ENCODE measurements at places on chromosomes 2 and 18.
A peak's percentile ranks its signal among the peaks of the same experiment; 100 is the strongest.

DNA sequence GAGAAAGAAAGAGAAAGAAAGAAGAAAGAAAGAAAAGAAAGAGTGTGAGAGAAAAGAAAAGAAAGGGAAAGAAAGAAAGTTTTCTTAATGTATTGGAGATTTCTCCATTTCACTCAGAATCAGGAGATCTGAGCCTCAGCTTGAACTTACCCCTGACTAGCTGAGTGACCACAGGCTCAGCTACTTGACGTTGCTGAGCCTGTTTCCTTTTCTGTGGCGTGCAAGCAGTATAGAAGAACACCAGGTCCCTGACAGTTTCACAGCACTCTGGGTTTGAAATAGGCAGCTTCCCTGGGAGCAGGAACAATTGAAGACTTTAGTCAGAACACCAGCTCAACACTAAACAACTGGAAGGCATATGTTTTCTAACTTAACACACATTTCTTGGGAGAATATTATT is 44.7 kb downstream of the MARCO start:
- H3K27me3 ChIP-seq, result peaks cover 4% of the 10 kb centered on the region
- no peak overlapping the region for H3K4me3 ChIP-seq
- no peak overlapping the region for H3K27ac ChIP-seq
- H3K4me1 ChIP-seq, result no peaks in the 10 kb centered on the region
- H3K36me3 ChIP-seq, result no peaks in the 10 kb centered on the region

GRCh38 chr18:3921826-3922225 is 471.9 kb downstream of the TGIF1 start:
- no peak overlapping the region for H3K4me3 ChIP-seq
- H3K4me1 ChIP-seq, result no peaks in the 10 kb centered on the region
- no peaks in the 10 kb centered on the region for H3K36me3 ChIP-seq
- no peak overlapping the region for H3K27ac ChIP-seq

DNA sequence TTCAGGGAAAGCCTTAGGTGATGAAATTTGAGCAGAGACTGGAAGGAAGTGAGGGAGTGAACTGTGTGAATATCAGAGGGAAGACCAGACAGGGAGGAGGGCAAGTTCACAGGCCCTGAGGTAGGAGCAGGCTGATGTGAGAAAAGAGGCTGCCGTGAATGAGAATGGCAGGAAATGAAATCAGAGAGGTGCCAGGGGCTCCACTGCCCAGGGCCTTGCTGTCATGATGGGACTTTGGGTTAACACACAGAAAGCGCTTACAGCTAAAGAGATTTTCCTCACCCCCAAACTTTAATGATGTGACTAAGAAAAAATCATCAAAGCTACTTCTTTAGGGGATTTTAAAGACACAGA is 53.8 kb downstream of the MARCHF4 start:
- no peak for DNase-seq
- no peak overlapping the region for H3K27ac ChIP-seq
- H3K4me3 ChIP-seq, result no peak overlapping the region
- H3K27me3 ChIP-seq, result peaks cover 10% of the 10 kb centered on the region
- H3K36me3 ChIP-seq, result no peaks in the 10 kb centered on the region

- no peak overlapping the region for H3K4me3 ChIP-seq
- peaks cover 3% of the 10 kb centered on the region for H3K27me3 ChIP-seq
- no peak overlapping the region for H3K27ac ChIP-seq
- H3K4me1 ChIP-seq, result no peaks in the 10 kb centered on the region
Measured at GRCh38 chr18:47204908-47205522, 28.9 kb upstream of the IER3IP1 start.

GRCh38 chr18:9771977-9772660 is 64.0 kb downstream of the RAB31 start:
- no peak for DNase-seq
- H3K36me3 ChIP-seq, result no peaks in the 10 kb centered on the region
- H3K27me3 ChIP-seq, result peaks cover 24% of the 10 kb centered on the region
- H3K4me1 ChIP-seq, result no peaks in the 10 kb centered on the region

- no peak overlapping the region for H3K4me3 ChIP-seq
- no peaks in the 10 kb centered on the region for H3K4me1 ChIP-seq
- peaks cover 8% of the 10 kb centered on the region for H3K27me3 ChIP-seq
- H3K36me3 ChIP-seq, result no peaks in the 10 kb centered on the region
- no peak overlapping the region for H3K27ac ChIP-seq
- DNase-seq, result no peak
Measured at GRCh38 chr2:29487967-29488555, 372.8 kb downstream of the CLIP4 start.

GRCh38 chr2:59296279-59296678 is 1055.2 kb upstream of the FANCL start:
- H3K27me3 ChIP-seq, result no peaks in the 10 kb centered on the region
- H3K4me1 ChIP-seq, result no peaks in the 10 kb centered on the region
- no peak overlapping the region for H3K27ac ChIP-seq
- DNase-seq, result no peak
- H3K4me3 ChIP-seq, result no peak overlapping the region

GRCh38 chr2:208657468-208657867 is 250.9 kb downstream of the PTH2R start:
- H3K4me1 ChIP-seq, result no peaks in the 10 kb centered on the region
- H3K27ac ChIP-seq, result no peak overlapping the region
- no peak overlapping the region for H3K4me3 ChIP-seq
- no peaks in the 10 kb centered on the region for H3K27me3 ChIP-seq
- no peak for DNase-seq

GRCh38 chr2:156935616-156936015 is 321.9 kb upstream of the GALNT5 start:
- no peak for DNase-seq
- H3K4me1 ChIP-seq, result no peaks in the 10 kb centered on the region
- no peaks in the 10 kb centered on the region for H3K36me3 ChIP-seq
- H3K27me3 ChIP-seq, result no peaks in the 10 kb centered on the region

DNA sequence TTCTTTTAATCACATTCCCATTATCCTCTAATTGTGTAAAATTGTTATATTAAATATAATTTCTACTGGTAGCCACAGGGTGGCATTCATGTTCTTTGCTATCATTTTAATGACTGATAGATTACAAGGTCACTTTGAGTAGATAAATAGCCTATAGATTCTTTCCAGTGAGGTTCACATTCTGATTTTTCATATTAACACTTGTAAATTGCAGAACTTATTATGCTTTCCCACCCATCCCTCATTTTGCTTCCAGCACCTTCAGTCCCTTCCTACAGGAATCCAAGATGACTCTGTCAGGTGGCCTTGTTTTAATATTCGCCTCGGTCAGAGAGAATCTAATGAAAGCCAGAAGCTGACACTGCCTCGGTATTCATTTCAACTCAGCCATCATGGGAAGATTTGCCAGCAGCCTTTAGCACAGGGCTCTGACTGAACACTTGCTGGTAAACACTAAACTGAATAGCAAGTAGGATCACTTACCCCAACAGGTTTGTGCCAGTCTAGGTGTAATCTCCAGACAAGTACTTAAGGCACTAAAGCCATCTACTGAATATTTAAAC is 101.2 kb upstream of the FSHR start:
- H3K27me3 ChIP-seq, result no peaks in the 10 kb centered on the region
- DNase-seq, result no peak
- no peak overlapping the region for H3K27ac ChIP-seq
- H3K4me1 ChIP-seq, result no peaks in the 10 kb centered on the region

DNA sequence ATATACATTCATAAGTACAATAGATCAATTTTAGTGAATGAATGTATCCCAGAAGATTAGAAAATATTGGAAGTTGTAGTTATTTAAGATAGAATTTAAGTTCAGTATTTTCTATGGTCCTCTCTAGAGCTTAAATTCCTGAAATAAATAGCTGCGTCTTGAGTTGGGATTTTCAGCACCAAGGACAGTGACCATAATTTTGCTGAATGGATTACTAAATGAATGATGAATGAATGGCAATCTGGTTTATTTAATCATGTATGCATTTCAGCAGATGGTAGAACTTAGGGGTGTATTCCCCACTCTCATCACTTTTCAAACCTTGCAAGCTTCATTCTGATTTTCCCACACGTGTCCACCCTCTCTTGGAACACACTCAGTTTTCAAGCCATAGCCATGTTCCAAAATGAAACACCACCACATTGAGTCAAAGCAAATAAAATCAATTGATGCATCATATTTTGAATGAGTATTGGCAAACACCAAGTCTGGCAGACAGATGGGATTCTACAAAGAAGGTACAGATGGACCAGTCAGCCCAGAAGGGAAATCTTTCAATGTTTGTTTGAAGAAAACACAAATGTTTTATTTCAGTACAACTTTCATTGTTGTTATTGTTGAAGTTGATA is 362.2 kb upstream of the NXPH2 start:
- DNase-seq, result no peak
- no peaks in the 10 kb centered on the region for H3K27me3 ChIP-seq
- no peaks in the 10 kb centered on the region for H3K36me3 ChIP-seq
- no peak overlapping the region for H3K4me3 ChIP-seq

DNA sequence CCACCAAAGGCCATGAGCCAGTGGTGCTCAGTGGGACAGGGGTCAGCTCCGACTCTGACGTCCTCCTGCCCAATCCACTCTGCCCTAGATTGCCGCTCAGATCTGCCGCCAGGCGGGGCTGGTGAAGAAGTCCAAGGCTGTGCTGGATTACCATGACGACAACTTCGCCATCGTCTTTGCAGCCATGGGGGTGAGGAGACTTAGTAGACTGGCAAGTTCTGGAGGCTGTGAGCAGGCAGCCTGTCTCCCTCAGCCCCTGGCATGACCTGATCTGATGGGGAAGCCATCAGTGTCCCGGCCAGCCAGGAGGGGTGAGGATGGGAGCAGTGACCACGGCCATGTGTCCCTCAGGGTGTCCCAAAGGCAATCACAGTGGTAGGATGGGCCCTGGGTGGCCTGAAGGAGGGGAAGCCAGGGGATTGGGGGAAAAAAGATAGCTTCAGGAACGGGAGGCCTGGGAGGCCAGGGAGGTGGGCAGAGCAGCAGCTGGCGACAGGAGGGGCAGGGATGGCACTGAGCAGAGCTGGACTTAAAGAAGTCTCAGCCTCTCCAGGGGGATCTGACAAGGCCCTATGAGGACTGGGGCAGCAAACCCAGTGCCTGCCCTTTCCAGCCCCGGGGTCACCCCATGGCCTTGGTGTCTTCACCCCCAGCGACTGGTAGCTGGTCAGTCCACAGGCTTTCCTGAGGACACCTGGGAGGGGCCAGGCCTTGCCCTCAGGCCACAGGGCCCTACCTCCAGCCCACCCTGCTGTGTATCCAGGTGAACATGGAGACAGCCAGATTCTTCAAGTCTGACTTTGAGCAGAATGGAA is 17.4 kb upstream of the ANKRD53 start:
- no peak overlapping the region for H3K27ac ChIP-seq
- DNase-seq, result no peak
- H3K36me3 ChIP-seq, result no peaks in the 10 kb centered on the region
- H3K4me1 ChIP-seq, result peaks cover 20% of the 10 kb centered on the region

GRCh38 chr18:48605408-48605845 is 66.6 kb downstream of the CTIF start:
- H3K27ac ChIP-seq, result no peak overlapping the region
- H3K4me3 ChIP-seq, result no peak overlapping the region
- H3K36me3 ChIP-seq, result no peaks in the 10 kb centered on the region
- H3K27me3 ChIP-seq, result no peaks in the 10 kb centered on the region
- DNase-seq, result no peak
- no peaks in the 10 kb centered on the region for H3K4me1 ChIP-seq

- H3K27ac ChIP-seq, result no peak overlapping the region
- peaks cover 81% of the 10 kb centered on the region for H3K4me1 ChIP-seq
- DNase-seq, result no peak
- peaks cover 25% of the 10 kb centered on the region for H3K36me3 ChIP-seq
Measured at GRCh38 chr2:10326707-10327594, 24.2 kb downstream of the HPCAL1 start.

DNA sequence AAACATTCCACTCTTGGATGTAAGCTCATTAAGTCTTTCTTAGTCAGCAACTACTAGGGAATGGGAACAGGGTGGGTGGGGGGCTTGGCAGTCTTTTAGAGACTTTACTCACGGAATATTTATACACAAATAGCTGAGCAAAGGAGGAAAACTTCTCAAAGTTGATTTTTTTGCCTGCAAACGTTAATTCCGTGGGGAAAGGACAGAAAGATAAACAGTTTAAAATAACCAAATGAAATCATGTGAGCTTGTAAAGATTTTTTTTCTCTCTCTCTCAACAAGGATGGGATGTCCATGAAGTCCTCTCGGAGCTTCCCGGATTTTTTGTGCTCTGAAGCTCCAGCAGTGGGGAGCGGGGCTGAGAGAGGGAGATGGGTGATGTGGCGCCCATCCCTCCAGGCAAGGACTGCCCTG is 32.2 kb upstream of the MAT2A start:
- H3K36me3 ChIP-seq, result no peaks in the 10 kb centered on the region
- DNase-seq, result no peak
- H3K27ac ChIP-seq, result no peak overlapping the region

DNA sequence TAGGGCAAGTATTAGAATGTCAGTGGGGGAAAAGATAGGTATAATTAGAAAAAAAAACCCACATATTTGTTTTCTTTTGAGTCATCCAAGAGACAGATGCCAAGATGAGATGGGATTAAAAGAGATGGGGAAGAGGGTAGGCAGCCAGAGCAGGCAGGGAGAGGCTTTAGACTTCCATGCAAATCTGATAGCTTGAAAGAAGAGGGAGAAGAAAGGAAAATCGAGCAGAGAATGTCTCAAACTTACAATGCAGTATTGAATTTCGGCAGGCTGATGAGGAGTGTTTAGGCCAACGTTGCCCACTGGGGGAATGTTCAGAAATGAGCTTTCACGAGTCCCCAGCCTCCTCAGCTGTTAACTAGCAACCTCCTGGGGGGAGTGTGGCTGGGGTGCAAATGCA is 91.3 kb downstream of the SPATS2L start:
- H3K4me3 ChIP-seq, result no peak overlapping the region
- H3K27me3 ChIP-seq, result no peaks in the 10 kb centered on the region
- DNase-seq, result no peak
- peaks cover 3% of the 10 kb centered on the region for H3K36me3 ChIP-seq

DNA sequence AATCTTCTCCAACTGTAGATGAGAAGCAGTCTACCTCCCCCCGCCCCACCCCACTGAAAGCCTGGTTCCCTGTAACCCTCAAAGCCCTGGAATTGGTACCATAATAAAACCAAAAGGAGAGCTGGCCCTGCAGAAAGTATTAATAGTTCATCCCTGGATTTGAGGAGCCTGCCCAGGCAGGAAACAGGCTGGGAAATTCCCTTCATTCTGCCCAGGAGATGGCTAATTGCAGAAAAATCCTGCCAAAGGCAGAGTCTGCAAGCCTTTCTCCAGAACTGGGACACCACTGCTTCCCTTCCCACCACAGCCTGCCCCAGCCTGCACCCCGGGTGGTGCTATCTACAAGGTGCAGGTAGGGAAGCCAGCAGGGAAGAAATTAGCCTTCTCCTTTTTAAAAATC is 16.3 kb downstream of the GKN2 start:
- no peak overlapping the region for H3K4me3 ChIP-seq
- no peaks in the 10 kb centered on the region for H3K4me1 ChIP-seq
- peaks cover 49% of the 10 kb centered on the region for H3K27me3 ChIP-seq
- no peak overlapping the region for H3K27ac ChIP-seq

- no peaks in the 10 kb centered on the region for H3K36me3 ChIP-seq
- no peak overlapping the region for H3K27ac ChIP-seq
- H3K27me3 ChIP-seq, result no peaks in the 10 kb centered on the region
- no peak overlapping the region for H3K4me3 ChIP-seq
- DNase-seq, result no peak
- H3K4me1 ChIP-seq, result peaks cover 27% of the 10 kb centered on the region
Measured at GRCh38 chr2:101690547-101691152, 6.9 kb upstream of the MAP4K4 start.

- no peak for DNase-seq
- no peak overlapping the region for H3K27ac ChIP-seq
- H3K27me3 ChIP-seq, result no peaks in the 10 kb centered on the region
- H3K36me3 ChIP-seq, result no peaks in the 10 kb centered on the region
Measured at GRCh38 chr2:31263636-31264190, 29.8 kb downstream of the EHD3 start.

- peak overlapping the region; percentile 56 for H3K27ac ChIP-seq
- no peak for DNase-seq
- no peaks in the 10 kb centered on the region for H3K27me3 ChIP-seq
- H3K4me1 ChIP-seq, result peaks cover 88% of the 10 kb centered on the region
- H3K36me3 ChIP-seq, result peaks cover 70% of the 10 kb centered on the region
- H3K4me3 ChIP-seq, result peak overlapping the region; percentile 94
Measured at GRCh38 chr2:113895819-113896563, 6.1 kb downstream of the ACTR3 start.
